ENCODE measurements at places on chromosomes 5 and 9.

DNA sequence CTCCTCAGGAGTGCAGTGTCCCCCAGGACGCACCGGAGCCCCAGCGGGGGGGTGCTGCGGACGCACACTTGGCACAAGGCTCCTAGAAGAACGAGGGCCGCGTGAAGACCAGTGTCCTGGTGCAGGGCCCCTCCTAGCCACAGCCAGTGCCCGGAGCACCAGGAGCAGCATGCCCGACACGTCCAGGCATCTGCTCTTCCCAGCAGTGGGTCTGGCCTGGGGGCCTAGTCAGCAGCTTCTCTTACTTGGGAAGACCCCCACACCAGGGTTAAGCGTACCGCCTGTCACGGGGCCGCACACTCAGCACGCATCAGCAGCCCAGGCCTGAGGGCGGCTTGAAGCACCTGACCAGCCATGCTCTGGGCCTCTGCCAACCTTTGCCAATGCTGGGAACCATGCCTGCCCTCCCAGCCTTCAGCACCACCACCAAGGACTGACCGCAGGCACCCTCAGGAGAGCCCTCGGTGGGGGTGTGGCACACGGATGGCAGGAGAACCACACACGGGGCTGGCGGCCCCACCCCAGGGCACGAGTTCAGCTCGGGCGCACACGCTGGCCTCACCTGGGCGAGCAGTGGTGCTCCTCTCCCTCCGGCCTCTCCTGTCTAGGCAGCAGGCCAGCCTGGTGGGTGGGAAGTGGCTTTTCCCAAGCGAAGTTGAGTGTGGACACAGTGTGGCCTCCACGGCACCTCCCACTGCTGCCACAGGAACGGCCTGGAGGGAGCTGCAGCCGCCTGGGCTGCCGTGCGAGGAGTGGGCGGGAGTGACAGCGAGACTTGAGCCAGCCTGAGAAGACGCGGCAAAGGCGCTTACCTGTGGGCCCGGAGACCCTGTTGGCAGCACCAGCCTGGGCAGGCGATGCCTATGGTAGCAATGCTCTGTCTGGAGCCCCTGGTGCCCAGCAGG is 12.0 kb upstream of the AJM1 start:
- DNase-seq, result no peak

DNA sequence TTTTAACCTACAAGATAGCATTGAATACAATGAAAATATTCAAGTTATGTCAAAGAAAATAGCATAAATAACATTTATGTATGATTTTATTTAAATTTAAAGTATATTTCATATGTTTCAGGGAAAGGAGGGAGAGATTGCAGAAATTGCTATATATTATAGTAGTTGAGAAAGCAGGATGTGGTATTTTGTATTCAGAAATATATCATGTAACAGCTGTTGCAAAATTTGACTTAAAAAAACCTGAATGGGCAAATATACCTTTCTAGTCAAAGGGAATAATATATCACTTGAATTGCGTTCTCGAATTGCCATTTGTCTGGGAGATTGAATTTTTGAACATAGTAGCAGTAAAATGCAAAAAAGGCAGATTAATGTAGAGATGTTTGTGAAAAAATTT is 80.6 kb downstream of the PAM start:
- DNase-seq, result no peak

- DNase-seq, result no peak
Measured at GRCh38 chr5:64688965-64689364, 1.3 kb upstream of the SHISAL2B start.

- no peak for DNase-seq
Measured at GRCh38 chr5:166948679-166949078, 1342.8 kb upstream of the WWC1 start.

DNA sequence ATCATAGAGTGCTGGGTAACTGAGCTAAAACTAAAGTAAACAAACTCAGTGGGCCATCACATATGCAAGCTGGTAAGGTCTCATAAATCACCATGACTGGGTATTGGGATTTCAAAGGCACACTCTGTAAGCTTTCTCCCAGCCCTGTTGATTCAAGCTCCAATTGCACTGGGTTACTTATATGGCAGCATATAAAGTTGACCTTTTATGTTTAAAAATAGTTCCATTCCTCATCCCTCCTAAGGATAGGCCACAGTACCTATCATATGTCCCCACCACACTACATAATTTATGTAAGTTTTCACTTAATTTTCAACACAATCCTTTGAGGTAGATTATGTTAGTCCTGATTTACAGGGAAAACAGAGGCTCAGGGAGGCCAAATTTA is 438.4 kb downstream of the RAB3C start:
- DNase-seq, result no peak

- no peak for DNase-seq
Measured at GRCh38 chr5:96852759-96853158, 23.5 kb upstream of the ERAP2 start.

DNA sequence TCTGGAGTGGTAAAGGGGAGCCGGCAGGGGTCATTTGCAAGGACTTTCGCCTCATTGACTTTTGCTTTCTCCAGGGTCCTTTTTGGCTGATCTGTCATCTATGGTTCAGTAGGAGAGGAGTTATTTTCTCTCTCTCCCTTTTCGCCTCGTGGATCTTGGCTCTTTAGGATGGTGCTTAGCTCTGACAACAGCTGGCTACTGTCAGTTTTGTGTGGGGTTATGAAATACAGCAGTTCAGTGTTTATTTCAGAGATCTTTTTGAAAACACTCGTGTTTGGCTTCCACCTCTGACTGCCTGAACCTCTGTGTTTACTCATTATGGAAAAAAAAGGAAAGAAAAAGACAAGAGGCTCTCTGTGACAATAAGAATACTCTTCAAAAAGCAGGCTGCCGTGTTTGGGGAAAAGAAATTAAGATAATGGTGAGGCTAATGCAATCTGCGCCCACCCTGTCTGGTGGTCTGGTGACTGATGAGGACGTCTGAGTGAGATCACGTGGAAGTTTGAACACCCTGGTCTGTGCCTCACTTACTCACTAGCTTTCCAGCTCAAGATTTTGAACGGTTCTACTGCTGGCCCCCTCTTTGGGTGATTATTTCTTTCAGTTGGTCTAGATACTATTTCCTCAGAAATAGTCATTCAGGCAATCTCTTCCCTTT is 567.7 kb downstream of the CAAP1 start:
- DNase-seq, result no peak

- DNase-seq, result no peak
Measured at GRCh38 chr5:60332244-60333004, 367.5 kb downstream of the DEPDC1B start.

- peak; percentile 13 for DNase-seq
Measured at GRCh38 chr5:16930496-16930895, 5.6 kb downstream of the MYO10 start.

DNA sequence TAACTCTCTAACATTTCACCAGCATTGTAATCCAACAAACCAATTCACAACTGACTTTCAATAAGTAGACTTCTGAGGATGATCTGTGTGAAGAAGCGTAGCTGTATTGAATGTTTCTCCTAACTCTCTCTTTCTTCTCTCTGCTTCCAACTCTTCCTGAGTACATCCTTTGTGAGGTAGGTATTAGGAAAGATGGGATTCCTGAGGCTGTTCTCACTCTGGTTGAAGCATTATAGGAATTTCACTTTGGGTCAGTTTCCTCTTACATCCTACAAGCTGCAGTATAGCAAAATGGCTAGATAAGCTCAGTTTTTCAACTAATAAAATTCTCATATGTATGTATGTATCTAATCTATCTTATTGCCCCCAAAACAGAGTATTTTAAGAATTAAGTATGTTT is 702.8 kb downstream of the CETN3 start:
- DNase-seq, result no peak

- peak; percentile 36 for DNase-seq
Measured at GRCh38 chr5:18276939-18277338, 642.7 kb downstream of the TAF11L14 start.

- no peak for DNase-seq
Measured at GRCh38 chr5:57494104-57495098, 11.8 kb upstream of the ACTBL2 start.

DNA sequence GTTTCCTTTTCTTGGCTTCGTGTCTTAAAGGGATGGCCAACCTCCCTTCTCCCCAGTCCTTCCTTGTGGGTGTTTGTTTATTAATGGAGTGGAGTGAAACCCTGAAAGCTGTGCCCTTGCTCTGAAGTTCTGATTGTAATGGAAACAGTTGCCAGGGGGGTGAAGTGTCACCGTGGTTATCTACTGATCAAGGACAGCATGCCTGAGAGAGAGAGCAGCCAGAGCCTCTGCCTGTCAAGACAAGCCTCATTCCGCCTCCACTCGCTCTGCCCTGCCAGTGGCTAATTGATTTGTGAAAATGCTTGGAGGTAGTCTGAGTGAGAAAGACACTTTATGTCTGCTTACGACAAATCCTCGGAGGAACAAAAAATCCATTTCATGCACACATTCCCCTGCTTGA is 143.7 kb upstream of the SLC30A5 start:
- no peak for DNase-seq

DNA sequence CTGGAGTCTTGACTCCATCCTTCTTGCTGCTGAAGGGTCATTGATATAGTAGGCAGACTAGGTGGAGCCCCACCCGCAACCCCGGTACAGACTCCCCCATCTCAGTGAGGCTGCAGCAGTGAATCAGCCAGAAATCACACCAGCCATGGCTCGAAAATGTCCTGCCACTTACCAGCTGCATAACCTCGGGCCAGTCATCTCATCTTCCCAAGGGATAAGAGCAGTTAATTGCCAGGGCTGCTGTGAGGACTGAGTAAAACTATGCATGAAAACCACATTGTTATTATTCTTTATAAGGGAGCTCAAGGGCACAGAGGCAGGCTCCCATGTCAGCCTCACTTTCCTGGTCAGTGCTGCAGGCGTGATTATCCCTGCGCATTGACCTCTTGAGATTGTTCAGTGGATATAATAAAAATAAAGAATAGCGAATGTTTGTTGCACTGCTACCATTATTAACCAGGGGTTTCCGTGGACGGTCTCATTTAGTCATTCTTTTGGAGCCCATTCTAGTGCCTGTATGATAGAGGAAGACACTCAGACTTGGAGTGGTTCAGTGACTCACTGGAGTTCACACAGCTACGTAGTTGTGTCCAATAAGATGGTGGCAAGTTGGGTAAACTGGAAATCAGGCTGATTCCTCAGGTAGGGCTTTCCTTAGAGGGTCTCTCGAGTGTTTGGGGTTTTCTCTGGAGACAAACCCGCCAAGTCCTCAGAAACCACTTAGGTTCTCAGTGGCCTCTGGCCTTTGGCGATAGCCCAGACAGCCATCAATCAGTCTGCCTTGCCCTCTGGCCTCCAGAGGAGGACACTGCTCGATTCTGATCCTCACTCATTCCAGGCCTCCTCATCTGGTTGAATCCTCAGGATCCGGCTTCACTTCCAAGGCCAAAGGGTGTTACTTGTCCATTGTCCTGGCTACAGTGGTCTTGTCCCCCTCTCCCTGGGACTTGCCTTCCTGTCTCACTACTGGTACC is 39.9 kb downstream of the COL15A1 start:
- no peak for DNase-seq

- DNase-seq, result peak; percentile 75
Measured at GRCh38 chr5:52657247-52657645, 130.5 kb upstream of the ITGA1 start.

DNA sequence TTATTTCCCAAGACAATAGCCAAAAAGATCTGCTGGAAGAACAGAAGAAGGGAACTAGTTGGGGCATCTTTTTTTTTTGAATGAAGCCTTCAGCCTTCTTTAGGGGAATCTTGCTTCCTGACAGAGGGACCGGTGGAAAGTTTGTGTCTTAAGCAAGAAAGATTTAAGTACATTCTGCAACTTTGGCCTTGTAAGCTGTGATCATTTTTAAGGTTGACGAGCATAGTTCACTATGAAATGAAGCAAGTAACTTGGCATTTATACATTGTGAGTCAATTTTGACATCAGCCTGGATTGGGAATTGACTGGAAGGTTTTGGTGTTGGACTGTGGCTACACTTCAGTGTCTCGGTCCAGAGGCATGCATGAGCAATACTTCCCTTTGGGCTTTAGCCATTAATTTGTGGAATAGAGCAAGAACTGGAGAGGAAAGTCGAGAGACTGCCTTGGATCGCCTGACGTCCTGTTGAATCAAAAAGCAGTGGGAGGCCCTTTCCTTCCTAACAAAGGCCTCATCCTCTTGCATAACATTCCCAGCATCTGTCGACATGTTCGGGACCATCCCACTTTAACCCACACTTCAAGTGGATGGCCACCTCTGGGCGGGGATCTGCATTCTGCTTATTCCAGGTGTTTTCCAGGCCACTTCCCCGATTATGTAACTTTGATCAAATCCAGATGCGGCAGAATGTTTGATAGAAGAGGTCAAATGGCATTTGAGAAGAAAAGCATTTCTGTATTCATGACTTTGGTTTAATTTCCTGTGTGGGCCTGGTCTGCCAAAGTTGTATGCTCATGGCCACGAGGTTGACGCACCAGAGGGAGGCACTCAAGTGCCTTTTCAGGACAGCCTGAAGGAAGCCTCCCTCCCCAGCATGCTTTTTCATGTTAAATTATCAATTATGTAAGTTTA is 12.5 kb downstream of the ABL1 start:
- DNase-seq, result no peak

DNA sequence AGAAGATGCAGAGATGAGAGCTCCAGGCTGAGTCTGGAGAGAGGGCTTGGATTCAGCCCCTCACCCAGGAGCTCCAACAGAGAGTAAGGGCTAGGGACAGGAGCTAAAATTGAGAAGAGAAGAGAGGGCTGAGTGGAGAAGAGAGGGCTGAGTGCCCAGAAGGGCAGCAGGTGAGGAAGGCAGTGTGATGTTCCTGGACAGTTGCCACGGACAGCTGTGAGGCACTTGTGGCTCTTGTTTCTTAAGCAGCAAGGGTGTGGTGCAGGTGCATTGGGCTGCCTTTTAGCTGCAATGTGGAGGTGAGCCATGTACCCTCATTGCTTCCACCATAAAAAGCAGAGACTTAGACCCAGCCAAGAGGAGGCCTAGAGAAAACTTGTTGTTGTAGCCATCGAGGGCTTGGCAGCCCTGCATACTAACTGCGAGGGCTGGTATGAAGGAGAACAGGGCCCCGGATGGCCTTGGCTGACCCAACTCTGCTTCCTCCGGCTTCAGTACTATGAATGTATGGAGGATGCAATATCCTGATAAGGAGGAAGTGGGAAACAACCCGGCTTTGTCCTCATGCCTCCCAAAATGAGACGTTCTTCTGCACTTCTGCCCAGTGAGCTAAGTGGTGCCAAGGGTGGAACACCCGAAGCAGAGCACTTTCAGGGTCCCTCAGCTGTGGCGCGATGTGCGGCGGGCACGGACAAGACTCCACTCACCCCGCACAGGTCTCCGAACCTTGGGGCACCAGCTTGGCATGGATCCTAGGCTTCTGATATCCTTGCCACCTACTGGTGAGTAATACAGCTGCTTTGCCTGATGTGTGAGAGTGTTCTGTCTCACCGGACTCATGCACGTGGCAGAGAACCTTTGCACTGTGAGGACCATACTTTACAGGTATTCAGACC is 65.2 kb downstream of the LRRC70 start:
- no peak for DNase-seq

GRCh38 chr5:10572451-10572850 is 8.6 kb downstream of the ANKRD33B start:
- no peak for DNase-seq

DNA sequence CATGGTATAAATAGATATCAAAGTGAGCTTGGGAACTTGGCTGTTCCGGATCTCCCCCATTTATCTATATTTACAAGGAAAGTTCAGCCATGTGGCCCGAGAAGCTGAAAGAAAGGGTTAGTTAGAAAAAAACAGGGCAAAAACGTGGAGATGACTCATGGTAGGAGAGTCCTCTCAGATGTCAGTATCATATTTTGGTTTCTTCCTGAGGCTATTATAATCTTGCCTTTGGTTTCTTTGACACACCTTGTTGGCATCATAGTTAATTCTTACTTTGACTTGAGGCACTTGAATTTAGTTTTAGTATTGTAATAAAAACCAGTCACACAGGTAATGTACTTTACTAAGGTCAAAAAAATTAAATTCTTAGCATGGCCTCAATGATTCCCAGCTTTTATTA is 59.9 kb downstream of the GABRA6 start:
- DNase-seq, result no peak

GRCh38 chr5:69206528-69207190 is 17.3 kb downstream of the CENPH start:
- DNase-seq, result no peak
